Aorta (tissue), 5 donors: ENCODE measurements at places on chromosomes 2 and 18. TPM values are rescaled to one million over a fixed set of nuclear protein-coding genes. Genes with fewer than 3 reads are reported as not detected.

- no peak for DNase-seq
These were observed 495.6 kb downstream of the NYAP2 start for GRCh38 chr2:225895126-225895525.

- no peak for DNase-seq
These were observed 2.4 kb downstream of the SCG2 start for GRCh38 chr2:223599640-223600380.

DNA sequence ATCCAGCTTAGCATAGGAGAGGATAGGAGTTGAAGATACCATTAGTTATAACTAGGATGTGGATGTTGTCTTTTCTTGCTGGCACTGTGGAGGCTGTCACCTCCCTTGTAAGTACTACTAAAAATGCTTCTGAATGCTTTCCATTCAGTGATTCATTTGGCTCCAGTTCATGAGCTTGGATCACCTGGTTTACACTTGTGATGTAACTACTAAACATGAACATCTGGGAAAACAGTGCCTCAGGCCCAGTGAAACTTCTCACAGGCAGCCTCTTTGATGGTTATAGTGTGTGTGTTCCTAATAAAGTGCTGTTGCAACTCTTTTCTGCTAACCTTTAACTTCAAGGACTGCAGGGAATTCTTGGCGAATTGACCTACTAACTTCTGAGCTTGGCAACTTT, 13.0 kb upstream of the SLC9A2 start:
- no peak for DNase-seq

- no peak for DNase-seq
These were observed 692.3 kb downstream of the RNF144A start for GRCh38 chr2:7609556-7609955.

DNA sequence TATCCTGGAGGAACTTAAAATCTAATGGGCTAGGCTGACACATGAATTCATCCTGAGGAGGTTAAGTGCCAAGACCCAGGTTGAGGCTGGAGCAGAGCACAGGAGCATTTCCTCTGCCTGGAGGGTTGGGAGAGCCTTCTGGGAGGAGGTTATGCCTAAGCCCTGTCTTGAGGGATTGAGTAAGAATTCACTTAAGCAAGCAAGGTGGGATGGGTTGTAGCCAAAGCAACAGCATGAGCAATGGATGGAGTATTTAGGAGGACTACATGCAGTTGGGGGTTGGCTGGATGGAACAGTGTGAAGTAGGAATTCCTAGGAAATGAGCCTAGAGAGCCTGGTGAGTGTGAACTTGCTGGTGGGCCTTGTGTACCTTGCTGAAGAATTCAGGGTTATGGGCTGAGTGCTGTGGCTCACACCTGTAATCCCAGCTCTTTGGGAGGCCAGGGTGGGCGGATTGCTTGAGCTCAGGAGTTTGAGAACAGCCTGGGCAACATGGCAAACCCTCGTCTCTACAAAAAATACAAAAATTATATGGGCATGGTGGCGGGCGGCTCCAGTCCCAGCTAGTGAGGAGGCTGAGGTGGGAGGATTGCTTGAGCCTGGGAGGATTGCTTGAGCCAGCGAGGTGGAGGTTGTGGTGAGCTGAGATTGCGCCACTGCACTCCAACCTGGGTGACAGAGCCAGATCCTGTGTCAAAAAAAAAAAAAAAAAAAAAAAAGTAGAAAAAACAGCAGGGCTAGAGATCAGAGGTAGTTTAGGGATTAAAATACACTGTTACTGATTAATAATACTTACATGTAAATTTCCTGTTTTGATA, 22.2 kb downstream of the TANC1 start:
- DNase-seq, result no peak

The SNORC gene
- 1.7 TPM for total RNA-seq

The AQP4 gene
- not detected for total RNA-seq
